ENCODE measurements at places on chromosomes 4 and X. TPM values are rescaled to one million over a fixed set of nuclear protein-coding genes. Genes with fewer than 3 reads are reported as not detected.

The RBMXL3 gene
- not detected for polyA plus RNA-seq

The SMAD1 gene
- polyA plus RNA-seq, result 14.5 TPM

The MSX1 gene
- polyA plus RNA-seq, result 2.5 TPM

The DMD gene
- 3.9 TPM for polyA plus RNA-seq

DNA sequence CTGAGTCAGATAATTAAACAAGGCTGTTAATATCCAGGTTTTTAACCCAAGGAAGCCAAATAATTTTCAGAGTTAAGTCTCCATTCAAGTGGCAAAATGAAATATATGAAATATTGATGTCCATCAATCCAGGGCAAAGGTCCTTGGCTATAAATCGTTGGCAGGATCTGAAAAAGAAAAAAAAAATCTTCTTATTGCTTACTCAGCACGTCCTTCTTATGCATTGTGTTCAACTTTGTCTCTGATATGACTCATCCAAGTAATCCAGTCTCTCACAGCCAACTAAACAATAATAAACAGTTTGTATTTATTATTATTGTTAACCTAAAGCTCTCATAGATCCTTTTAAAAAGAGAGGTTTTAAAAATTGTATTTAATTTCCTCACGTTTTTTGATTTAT is 851.2 kb downstream of the ADGRL3 start:
- DNase-seq, result no peak
- no peaks in the 10 kb centered on the region for H3K27me3 ChIP-seq
- H3K27ac ChIP-seq, result no peak overlapping the region
- H3K4me1 ChIP-seq, result no peaks in the 10 kb centered on the region

GRCh38 chr4:111631215-111631999 is 513.8 kb upstream of the FAM241A start:
- no peak overlapping the region for H3K4me3 ChIP-seq
- no peak overlapping the region for H3K27ac ChIP-seq
- H3K36me3 ChIP-seq, result no peaks in the 10 kb centered on the region
- DNase-seq, result peak; percentile 35
- no peaks in the 10 kb centered on the region for H3K4me1 ChIP-seq
- peaks cover 14% of the 10 kb centered on the region for H3K27me3 ChIP-seq

Data from lung (tissue), 17 donors.